Activated CD8-positive, alpha-beta T cell treated with anti-CD3 and anti-CD28 coated beads for 36 hours (primary cell): ENCODE measurements at places on chromosomes 2 and 18.

DNA sequence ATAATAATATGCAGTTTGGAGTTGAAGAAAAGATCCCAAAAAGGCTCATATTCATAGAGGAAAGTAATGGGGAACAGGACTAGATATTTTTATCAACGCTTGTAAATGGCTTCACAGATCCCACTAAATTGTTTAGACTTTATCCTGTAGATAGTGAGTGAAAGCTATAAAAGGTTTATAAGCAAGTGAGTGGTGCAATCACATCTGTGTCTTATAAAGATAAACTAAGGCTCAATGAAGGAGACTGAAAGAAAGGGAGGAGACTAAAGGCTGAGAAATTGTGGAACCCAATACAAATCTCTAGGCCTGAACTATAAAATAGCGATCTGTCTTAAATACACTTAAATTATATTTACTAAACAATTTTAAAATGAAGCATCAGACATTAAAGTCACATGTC is 7.7 kb downstream of the SP3 start:
- DNase-seq = no peak

- DNase-seq = no peak
These were observed 603.5 kb upstream of the VRK2 start for GRCh38 chr2:57443086-57443485.

DNA sequence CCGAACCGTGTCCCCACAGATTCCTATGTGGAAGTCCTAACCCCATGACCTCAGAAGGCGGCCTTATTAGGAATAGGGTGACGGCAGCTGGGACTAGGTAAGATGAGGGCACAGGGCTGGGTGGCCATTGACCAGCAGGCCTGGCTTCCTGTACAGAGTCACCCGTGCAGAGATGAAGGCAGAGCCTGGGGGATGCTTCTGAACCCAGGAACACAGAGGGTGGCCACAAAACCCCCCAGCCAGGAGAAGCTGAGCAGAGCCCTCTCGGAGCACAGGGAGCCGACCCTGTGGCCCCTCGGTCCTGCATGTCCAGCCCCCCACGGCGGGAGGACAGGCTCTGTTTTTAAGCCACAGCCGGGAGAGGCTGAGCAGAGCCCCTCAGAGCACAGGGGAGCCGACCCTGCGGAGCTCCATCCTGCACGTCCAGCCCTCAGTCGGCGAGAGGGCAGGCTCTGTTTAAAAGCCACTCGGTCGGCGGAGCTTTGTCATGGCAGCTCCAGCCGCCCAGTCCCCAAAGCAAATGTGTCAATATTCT is 2.7 kb downstream of the PDCD1 start:
- no peak for DNase-seq

GRCh38 chr2:64905338-64906024 is 83.7 kb upstream of the SLC1A4 start:
- no peak for DNase-seq

GRCh38 chr2:164314148-164314547 is 307.1 kb downstream of the GRB14 start:
- no peak for DNase-seq

DNA sequence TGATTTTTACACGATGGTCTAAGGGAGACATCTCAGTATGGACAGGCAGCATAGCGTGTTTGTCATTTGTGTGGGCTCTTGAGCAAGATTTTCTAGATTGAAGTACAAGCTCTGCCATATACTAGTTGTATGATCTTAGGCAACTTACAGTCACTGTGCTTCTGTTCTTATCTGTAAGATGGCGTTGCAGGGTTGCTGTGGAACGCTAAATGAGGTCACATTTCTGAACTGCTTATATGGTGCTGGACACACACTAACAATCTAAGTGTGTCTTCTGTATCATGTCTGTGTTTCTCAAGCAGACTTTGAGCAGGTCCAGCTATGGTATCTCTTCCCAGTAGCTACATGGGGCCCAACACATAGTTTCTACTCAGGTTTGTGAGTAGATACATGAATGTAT is 29.2 kb downstream of the PARD3B start:
- no peak for DNase-seq

GRCh38 chr2:186531257-186531775 is 45.3 kb downstream of the ZC3H15 start:
- DNase-seq = no peak

GRCh38 chr2:145123606-145124005 is 603.7 kb upstream of the ZEB2 start:
- DNase-seq = no peak

DNA sequence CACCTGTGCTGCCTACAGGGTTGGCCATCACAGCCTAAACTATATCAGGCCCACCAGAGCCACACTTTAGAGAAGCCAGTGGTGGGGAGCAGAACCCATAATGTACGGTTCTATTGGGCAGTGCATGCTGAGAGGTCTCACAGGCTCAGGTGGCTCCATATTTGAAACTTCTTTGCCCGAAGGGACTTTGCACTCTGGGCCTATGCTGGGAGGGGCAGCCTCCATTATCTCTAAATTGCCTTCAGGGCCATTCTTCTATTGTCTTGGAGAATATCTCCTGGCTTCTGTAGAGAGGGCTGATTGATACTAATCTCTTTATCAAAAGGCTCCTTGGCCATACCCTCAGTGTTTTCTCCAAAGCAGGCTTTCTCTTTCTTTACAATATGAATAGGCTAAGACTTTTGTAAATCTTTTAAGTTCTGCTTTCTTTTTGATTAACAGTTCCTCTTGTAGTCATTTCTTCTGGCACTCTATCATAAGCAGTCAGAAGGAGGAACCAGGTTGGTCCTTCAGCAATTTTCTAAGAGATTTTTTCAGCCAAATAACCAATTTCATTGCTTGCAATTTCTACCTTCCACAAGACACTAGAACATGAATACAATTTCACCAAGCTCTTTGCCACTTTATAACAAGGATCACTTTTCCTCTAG is 44.5 kb downstream of the RPE start:
- no peak for DNase-seq

GRCh38 chr2:31108561-31109286 is 29.5 kb downstream of the GALNT14 start:
- DNase-seq = no peak

GRCh38 chr2:885230-886071 is 65.2 kb upstream of the SNTG2 start:
- no peak for DNase-seq

DNA sequence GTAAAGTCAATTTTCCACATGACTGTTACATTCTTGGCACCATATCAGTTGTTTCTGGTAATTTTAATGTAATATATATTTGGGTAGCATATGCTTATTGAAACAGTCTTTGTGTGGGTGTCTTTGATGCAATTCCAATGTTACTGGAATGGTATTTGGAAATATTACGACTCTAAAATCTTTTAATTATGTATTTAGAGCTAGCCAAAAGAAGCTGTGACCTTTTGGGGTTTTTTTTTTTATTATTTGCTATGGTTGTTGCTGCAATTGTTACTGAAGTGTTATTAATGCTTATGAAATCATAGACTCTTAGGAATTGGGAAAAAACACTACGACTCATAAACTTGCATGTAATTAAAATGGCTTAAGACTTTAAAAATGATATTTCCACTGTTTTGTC is 95.9 kb downstream of the AOX1 start:
- DNase-seq = no peak

GRCh38 chr2:28979576-28980366 is 1.3 kb upstream of the TOGARAM2 start:
- DNase-seq = no peak

- DNase-seq = no peak
These were observed 269.6 kb downstream of the CDH20 start for GRCh38 chr18:61602836-61603235.

DNA sequence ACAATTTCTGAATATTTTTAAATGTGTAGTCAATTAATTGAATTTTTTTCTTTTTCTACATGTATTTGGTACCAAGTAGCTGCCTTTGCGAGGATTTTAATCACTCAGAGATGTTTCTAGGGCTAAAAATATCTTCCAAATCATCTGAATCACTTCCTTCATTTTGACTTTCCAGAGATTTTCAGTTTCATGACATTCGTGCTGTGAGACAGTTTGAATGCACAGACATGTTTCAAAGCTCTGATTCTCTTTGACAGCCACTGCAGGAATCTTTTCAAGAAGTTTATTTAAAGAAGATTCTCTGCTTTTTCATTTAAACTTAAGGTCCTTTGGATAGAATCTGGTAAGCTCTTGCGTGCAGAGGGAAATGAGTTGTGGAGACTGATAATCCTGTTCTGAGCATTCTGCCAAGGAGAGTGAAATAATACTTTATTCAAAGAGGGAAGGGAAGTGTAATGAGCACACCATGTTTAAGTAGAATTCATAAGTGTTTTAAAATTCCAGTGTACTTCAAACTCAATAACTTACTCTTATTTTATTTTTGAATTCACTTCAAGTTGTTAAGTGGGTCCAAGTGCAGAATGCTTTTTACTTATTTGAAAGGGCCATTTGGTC is 9.7 kb downstream of the CYBRD1 start:
- DNase-seq = no peak

GRCh38 chr18:63788447-63789096 is 13.4 kb downstream of the SERPINB7 start:
- peak; percentile 83 for DNase-seq

GRCh38 chr18:33802955-33803354 is 224.9 kb downstream of the ASXL3 start:
- no peak for DNase-seq

DNA sequence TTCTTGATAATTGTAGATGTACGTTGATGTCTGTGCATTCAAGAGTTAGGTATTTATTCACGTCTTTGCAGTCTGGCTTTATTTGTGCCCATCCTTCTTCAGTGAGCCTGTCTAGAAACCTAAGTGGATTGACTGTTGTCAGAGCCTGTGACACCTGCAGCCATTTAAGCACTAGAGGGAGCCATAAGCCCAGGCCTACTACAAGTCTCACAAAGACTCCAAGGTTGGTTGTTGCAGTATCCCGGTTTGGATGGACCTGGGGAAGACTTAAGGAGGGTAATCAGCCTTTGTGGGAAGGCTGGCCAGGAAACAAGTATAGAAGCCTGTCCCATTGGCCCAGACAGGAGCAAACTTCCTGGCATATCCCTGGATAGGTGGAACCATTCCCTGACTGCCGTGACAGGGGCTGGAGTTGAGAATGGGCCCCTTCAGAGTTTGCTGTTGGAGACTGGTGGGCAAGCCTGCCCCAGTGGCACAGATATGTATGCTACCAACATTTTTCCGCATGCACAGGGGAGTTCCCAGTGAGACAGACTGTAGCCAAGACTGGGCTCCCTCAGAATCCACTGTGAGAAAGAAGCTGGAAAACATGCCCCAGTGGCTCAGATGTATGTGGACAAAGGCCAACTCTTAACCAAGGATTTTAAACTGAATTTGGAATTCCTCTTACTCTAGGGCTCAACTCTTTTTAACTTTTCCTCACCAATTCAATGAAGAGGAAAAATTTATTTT is 9.3 kb upstream of the LRRC30 start:
- peak; percentile 12 for DNase-seq

- no peak for DNase-seq
These were observed 65.8 kb downstream of the FAM161A start for GRCh38 chr2:61787941-61788563.

- peak; percentile 47 for DNase-seq
These were observed 937 bp upstream of the LANCL1 start for GRCh38 chr2:210477496-210477895.

- no peak for DNase-seq
These were observed 1094.9 kb downstream of the LRP1B start for GRCh38 chr2:141035846-141036420.

- DNase-seq = peak; percentile 75
These were observed 80.9 kb upstream of the SMAD7 start for GRCh38 chr18:49031511-49032188.

DNA sequence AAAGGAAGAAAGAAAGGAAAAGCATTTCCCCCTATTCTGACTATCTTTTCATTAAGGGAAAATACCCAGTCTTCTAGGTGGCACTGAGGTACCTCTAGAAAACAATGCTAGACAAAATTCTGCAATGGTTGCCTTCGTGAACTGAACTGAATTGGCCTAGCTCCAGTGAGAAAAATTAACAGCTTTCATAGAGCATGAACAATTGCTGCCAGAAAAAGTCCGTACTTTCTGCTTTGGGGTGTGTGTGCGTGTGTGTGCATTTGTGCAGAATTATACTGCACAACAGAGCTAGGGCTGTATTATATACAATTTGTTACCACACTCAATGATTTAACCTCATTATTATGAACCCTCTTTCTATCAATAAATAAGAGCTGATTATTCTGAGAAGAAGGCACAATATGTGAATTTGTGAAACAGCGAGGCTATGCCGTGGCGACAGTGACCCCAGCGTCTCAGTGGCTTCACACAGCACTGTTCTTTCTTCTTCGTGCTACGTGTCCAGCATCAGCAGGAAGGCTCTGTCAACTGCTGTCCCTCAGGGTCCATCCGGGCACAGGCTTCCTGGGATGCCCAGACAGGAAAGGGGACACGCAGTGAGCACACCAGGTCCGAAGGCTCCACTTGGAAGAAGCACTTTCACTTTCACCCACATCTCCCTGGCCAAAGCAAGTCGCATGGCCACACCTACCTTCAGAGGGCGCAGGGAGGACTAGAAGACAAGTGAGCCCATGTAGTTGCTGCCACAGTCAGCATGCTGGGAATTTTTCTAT is 47.5 kb downstream of the PTGR3 start:
- DNase-seq = peak; percentile 23

- DNase-seq = no peak
These were observed 36.3 kb upstream of the MSTN start for GRCh38 chr2:190098851-190099250.

DNA sequence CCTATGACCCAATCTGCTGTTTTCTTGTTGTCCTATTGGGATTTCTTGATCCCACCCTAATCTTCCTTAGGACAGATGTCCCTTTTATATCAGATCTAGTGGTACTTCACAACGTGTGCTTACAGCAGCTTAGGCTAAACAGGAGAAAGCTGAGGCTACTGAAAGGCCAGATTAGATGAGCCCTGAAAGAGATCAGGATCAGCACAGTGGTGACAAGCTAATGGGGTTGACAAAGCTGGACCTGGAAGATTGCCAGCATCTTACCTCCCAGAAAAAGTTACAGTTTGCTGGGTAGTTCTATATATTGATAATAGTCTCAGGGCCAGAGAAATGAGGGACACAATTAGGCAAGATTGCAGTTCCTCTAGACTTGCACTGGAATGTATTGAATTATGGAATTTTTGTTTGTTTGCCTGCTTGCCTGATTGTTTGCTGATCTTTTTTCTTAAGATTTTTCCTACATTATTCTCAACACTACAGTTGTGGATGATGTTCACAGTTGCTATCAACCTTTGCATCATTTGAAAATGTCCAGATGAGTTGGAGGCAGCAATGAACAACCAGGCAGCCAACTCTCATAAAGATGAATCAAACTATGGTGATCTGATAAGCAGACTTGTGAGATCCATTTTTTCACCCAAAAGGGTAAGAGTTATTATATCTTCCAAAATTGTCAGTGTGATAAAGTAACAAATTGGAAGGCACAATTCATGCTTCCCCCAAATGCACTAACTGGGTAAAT is 49.1 kb upstream of the PIK3C3 start:
- no peak for DNase-seq

DNA sequence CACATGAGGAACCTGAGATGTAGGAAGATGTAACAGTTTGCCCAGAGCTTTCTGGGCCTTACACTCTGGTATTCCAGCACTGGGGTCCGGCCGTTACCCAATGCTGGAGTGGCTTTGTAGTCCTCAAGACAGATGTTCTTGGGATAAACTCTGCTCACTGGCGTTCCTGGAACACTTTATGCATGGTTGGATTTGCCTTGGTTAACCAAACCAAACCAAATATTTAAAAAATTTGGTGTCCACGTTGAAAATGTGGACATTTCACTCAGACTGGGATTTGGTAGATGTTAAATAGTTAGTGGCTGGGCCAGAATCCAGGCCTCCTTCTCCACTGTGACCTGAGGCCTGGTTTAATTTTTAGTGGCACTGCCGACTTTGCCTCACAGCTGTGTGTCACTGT is 81.5 kb downstream of the ACOXL start:
- no peak for DNase-seq
